ENCODE measurements at places on chromosomes 6 and 20.

GRCh38 chr20:16666272-16666671 lies 63.6 kb upstream of the SNRPB2 start:
- no peak for DNase-seq

- DNase-seq = no peak
Measured at GRCh38 chr6:53293691-53294090, 55.1 kb downstream of the ELOVL5 start.

DNA sequence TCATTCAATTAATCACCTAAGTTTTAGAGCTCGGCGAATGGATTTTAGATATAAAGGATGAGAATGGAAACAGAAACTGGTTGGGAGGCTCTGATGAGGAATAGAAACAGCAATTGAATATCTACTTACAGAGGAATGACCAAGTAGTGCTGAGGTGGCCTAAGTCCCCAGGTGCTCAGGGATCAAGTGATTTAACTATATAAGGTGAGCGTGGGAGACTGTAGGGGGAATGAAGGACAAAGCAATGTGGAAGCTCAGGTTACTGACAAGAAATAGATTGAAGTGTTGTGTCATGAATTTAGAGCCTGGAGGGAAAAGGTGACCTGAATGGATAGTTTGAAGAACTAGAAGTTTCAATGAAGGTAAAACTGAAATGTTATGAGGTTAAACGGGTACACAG lies 495.4 kb upstream of the SOX4 start:
- no peak for DNase-seq

DNA sequence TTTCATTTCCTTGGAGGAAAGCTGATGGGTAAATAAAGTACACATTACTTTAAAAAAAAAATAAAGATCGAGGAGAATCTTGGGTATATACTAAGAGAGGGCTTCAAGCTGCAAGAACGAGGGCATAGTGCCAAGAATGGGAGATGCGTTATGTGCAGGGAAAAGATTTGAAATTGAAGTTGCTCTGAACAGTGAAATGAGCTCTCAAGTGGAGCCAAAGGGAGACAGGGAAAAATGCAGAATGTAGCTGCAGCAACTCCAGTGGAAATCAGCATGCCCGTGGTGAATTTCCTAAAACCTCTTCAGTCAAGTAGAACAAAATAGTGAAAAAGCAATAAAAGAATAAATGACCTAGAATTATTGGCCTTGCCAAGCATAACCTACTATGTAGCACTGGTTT lies 11.4 kb upstream of the COL9A1 start:
- no peak for DNase-seq

- DNase-seq = no peak
Measured at GRCh38 chr20:63977739-63978276, 1.6 kb downstream of the SAMD10 start.

All from activated naive CD8-positive, alpha-beta T cell treated with anti-CD3 and anti-CD28 coated beads, Interleukin-2, amount 50 U/mL, for 16 hours (primary cell).